ENCODE measurements at places on chromosomes 1 and 21.

- no peak for DNase-seq
Observed at GRCh38 chr1:245591346-245592188, 436.8 kb downstream of the KIF26B start.

GRCh38 chr21:45361033-45361997, 43.6 kb upstream of the COL18A1 start:
- DNase-seq = no peak

DNA sequence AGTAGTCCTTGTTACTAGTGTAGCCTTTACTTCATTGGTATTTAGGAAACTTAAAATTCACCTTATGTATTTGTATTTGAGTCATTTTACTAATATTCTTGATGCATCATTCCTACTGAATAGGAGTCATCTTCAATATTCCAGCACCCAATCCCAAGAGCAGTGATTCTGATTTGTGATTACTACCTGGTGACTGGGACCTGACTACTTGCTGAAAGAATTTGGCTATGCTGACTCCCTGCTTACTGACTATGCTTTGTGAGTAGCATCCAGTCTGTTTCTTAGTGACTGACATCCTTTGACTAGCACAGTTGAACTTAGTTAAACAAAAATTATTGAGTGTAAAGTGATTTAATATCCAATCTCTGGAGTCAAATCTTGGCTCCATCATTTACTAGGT, 129.9 kb upstream of the NEGR1 start:
- DNase-seq = no peak

DNA sequence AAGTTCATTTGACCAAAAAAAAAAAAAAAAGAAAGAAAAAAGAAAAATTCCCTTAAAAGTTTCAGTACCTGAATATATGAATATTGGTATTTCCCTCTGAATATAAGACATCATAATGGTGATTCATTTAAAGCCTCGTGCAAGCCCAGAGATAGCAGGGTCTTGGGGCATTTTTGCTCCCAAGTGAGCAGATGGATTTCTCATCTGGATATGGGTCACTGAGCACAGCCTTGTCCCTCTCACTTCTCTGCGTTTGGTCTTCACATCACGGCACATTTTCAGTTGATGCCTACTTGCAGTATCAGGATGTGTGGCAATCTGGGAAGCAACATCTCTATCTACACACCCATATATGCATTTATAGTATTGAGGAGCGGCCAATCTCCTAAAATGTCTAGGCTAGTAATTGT, 12.7 kb downstream of the CD58 start:
- DNase-seq = no peak

DNA sequence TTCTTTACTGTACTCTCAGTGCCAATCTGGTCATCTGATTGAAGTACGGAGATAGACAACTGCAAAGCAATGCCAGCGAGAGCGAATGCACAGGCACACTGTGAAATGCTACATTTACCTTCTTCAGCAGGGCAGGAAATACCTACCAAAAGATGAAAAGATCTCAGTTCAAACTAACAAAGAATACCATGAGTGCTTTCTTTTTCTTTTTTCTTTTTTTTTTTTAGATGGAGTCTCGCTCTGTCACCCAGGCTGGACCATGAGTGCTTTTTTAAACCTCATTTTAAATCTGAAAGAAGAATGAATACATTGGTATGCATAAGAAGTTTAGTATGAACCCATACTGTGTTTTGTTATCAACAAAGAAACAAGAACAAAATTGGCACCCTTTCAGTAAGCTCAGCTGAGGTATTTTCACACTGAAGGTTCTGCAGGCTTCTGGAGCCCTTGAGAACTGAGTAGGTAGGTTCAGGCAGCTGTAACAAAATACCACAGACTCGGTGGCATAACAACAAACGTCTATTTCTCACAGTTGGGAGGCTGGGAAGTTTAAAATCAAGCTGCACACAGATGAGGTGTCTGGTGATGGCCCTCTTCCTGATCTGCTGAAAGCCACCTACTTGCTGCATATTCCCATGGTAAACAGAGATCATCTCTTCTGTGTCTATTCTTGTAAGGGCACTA, 1.7 kb upstream of the CHI3L2 start:
- DNase-seq = no peak

DNA sequence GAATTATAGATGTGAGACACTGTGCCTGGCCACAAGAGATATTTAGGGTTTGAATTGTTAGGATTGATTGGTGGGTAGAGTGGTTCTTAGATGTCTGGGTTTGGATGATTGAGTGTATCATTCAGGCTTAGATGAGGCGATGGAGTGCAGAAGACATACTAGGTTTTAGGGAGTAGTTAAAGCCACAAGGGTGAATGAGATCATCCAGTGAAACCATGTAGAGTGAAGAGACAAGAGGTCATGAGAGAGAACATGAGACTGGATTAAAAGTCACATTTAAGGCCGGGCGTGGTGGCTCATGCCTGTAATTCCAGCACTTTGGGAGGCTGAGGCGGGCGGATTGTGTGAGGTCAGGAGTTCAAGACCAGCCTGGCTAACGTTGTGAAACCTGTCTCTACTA, 37.2 kb downstream of the ZFYVE9 start:
- DNase-seq = no peak

DNA sequence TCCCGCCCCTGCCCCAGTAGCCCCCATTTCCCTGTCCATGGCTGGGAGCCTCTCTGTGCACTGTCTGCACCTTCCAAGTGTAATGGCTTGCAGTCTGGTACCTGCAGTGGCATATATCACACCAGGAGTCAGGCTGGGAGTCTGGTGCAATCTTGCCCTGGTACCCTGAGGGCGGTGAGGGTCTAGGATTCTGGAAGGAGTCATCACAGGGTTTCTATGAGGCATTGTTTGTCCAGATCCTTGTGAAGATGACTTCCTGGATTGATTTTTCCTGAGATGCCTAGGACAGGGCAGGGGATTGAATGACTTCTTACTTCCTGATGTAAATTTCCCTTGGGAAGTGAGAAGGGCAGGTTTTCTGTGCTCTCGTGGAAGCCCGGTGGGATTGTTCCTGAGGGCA, 5.9 kb upstream of the PKP1 start:
- DNase-seq = no peak
